ENCODE measurements at places on chromosomes 6 and 20.

DNA sequence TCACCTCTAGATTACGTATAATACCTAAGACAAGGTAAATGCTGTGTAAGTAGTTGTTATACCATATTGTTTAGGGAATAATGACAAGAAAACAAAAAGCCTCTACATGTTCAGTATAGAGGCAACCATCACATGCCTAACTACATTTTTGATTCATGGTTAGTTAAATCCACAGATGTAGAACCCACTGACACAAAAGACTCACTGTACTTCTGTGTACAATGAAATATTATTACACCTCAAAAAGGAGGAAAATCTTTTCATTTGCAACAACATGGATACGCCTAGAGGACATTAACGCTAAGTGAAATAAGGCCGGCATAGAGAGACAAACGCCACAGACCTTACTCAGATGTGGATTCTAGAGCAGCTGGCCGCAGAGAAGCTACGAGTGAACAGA, 50.5 kb downstream of the NINL start:
- DNase-seq, result no peak

- no peak for DNase-seq
These were observed 35.0 kb downstream of the SHPRH start for GRCh38 chr6:145929037-145929633.

- DNase-seq, result no peak
These were observed 37.2 kb upstream of the PHACTR1 start for GRCh38 chr6:12679341-12679740.

- no peak for DNase-seq
These were observed 1.8 kb downstream of the SPATA2 start for GRCh38 chr20:49913399-49914047.

- no peak for DNase-seq
These were observed 48.0 kb downstream of the VAPB start for GRCh38 chr20:58436868-58437645.

DNA sequence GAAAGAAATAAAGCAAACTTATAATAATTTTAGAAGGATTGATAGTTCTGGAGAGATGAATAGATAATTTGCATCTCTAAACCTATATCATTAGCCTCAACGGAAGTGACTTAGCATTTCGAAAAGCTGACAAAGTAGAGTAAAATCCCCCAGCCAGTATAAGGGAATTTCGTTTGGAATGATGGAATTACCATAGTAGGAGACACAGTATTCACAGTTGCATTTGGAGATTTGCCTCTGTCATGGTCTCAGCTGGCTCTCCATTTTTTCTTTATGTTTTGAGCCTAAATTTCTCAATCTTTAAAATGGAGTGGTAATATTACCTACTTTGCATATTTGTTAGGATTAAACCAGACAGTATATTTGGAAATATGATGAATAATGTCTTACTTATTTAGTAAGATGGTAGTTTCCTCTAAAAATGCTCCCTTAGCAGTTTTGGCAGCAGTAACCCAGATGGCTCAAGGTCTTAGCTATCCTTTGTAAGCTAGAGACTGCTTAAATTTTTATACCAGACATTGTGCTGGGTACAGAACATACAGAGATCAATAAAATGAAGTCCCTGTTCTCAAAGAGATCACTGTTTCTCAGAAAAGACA, 58.2 kb downstream of the SMAP1 start:
- no peak for DNase-seq

DNA sequence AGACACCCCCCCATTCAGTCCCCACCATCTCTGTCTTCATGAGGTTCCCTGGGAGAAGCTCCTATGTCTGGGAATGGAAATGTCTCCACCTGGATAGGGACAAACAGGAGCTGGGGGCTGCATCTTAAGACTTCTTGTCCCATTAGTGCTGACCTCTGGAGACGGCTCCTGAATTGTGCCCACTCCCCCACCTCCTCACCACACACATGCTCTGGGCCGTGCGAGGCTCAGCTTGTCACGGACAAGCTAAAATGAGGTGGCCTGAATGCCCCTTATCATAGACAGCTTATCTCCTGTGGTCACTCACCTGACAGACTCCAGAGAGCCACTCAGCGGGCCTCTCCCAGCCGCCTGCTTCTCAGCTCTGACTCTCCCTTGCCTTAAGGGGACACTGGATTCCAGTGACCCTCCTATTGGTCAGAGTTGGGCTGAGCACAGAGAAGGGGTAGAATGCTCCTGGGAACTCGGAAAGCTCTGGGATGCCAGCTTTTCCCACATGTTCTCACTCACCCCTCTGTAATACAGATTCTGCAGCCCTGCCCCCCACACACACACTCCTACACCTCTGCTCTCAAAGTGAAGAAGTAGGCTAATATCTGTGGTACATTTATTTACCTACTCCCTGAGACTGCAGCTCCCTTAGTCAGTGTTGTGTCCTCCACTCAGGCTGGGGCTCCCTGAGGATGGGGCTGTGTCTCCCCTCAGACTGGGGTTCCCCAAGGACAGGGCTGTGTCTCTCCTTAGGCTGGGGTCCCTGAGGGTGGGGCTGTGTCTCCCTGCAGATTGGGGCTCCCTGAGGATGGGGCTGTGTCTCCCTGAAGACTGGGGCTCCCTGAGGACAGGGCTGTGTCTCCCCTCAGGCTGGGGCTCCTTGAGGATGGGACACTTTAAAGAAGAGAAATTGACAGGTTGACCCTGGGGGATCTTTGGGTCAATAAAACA, 167.5 kb downstream of the VEGFA start:
- DNase-seq, result no peak

DNA sequence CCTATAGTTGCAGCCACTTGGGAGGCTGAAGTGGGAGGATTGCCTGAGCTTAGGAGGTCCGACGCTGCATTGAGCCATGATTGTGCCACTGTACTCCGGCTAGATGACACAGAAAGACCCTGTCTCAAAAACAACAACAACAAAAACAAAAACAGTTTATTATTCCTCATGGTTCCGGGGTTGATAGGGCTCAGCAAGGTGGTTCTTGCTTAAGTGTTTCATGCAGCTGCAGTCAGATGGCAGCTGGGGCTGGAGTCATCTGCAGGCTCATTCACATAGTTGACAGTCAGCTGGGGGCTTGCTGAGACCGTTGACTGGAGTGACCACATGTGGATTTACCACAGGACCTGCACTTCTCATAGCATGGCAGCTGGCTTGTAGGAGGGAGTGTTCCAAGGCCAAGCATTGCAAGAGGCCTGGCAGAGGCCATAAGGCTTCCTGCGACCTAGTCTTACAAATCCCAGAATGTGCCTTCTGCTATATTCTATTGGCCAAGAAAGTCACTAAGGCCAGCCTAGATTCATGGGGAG, 28.9 kb upstream of the NNAT start:
- no peak for DNase-seq

- no peak for DNase-seq
These were observed 127.4 kb upstream of the MAP3K7 start for GRCh38 chr6:90714319-90714718.

- peak; percentile 91 for DNase-seq
These were observed at the start of gene RPS21 for GRCh38 chr20:62386383-62387218. Gene RPS21, plus strand, starts transcription at chr20:62387103. Its CDS starts 236 bp downstream, at chr20:62387339.

DNA sequence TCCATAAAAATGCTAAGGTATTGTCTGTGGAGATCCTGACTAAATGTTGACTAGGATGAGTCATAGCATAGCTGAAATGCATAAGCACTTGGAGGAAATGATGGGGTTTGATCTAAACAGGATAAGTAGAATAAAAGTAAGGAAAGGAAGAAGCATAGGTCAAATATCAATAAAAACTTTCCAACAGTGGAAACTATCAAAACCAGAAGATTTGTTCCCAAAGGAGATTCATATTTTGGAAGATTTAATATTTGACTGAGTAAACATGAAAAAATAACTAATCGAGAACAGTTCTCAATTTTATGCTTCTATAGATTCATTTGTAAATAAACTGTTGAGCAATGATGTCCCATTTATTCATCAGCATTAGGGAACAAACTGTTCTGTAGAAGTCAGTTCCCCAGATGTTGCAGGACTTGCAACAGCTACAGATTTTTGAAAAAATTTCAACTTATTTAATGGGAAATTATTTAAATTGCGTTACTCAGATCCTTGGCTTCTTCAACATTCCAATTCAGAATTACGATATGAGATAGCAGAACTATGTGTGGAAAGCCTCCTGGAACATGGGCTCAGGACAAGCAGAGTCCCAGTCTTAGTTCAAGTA, 133.7 kb upstream of the TBX18 start:
- DNase-seq, result no peak

- DNase-seq, result no peak
These were observed 5.8 kb downstream of the GABBR1 start for GRCh38 chr6:29626948-29627754.

- no peak for DNase-seq
These were observed 75.5 kb downstream of the HMGN3 start for GRCh38 chr6:79158856-79159516.

GRCh38 chr6:7025861-7026260, 81.9 kb upstream of the RREB1 start:
- DNase-seq, result no peak

DNA sequence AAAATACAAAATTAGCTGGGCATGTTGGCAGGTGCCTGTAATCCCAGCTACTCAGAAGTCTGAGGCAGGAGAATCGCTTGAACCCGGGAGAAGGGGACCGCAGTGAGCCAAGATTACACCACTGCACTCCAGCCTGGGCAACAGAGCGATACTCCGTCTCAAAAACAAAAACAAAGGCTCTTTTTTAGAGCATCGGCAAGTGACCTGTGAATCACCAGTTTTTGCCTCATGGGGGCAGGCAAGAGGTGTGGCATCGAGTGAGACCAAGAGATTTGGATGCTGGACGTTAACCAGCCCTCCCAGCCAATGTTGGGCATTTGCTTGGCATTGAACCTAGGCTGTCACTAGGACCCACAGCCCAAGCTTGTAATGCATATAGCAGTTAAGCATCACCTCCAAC, 14.6 kb upstream of the CDK5RAP1 start:
- no peak for DNase-seq

DNA sequence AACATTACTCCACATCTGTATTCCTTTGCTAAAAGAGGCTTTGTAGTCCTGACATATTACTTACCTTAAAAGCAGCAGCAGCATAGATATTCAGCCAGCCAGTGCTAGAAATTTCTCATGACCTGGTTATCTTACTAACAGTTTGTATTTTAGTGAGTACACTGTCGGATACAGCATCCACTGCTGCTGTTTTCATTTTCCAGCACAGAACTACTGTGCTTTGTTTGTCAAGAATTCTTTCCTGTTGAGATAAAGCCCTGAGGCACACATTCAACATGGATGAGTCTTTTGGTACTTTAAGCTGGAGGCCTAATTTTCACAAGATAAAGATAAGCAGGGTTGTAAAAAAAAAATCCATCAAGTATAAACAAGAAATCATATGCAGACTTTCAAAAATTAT, 311.2 kb upstream of the OPRM1 start:
- no peak for DNase-seq

Measured in T-helper 2 cell treated with Interferon-gamma antibody and Interleukin-4, amounts not matched to agents 5 μg/mL and 100 μg/mL, for 36 hours (primary cell).